Neuronal stem cell (in vitro differentiated cells): ENCODE measurements at places on chromosomes 1 and 21.

- DNase-seq = no peak
Measured at GRCh38 chr1:101030881-101031280, 5.3 kb upstream of the DPH5 start.

GRCh38 chr1:225454733-225455132, 26.9 kb upstream of the LBR start:
- no peak for DNase-seq

GRCh38 chr1:163213626-163214025, 10.9 kb upstream of the RGS5 start:
- DNase-seq = no peak

- DNase-seq = peak; percentile 29
Measured at GRCh38 chr1:201085902-201086735, 26.1 kb downstream of the CACNA1S start.

- no peak for DNase-seq
Measured at GRCh38 chr1:206037581-206037980, 13.9 kb upstream of the CTSE start.

DNA sequence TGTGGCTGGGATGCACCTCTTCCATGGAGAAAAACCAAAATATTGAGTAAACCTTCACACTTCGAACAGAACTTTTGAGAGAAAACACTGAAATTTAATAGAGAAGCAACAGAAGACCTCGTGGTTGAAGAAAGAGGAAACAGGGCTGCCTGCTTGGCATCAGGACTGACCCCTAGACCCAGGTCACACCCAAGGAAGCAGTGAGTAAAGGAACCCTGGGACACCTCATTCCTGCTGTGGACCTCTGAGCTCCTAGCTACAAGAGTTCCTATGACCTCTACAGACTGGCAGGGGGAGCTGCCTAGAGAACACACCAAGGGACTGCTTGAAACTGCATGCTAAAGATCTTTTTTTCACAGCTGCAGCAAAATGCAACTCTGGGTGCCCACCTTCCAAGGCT, 67.8 kb downstream of the FASLG start:
- DNase-seq = no peak

DNA sequence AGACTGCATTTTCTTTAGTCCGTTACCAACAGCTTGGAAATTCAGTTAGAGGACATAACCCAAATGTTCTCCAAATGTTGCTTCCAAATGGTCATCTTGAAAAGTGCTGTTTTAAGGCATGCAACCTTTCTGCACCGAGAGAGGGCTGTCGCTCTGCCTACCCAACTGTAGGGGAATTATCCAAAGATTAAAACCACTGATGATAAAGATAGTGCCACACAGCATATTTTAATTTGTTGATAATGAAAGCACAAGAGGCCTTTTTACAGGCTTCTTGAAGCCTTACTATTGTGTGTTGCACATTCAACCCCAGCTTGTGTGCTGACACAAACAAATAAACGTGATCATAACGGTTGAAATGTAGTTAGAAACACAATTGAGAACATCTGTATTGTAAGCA, 121.5 kb downstream of the LMO4 start:
- DNase-seq = no peak

GRCh38 chr1:1079408-1080121, 5.5 kb upstream of the RNF223 start:
- DNase-seq = peak; percentile 63

DNA sequence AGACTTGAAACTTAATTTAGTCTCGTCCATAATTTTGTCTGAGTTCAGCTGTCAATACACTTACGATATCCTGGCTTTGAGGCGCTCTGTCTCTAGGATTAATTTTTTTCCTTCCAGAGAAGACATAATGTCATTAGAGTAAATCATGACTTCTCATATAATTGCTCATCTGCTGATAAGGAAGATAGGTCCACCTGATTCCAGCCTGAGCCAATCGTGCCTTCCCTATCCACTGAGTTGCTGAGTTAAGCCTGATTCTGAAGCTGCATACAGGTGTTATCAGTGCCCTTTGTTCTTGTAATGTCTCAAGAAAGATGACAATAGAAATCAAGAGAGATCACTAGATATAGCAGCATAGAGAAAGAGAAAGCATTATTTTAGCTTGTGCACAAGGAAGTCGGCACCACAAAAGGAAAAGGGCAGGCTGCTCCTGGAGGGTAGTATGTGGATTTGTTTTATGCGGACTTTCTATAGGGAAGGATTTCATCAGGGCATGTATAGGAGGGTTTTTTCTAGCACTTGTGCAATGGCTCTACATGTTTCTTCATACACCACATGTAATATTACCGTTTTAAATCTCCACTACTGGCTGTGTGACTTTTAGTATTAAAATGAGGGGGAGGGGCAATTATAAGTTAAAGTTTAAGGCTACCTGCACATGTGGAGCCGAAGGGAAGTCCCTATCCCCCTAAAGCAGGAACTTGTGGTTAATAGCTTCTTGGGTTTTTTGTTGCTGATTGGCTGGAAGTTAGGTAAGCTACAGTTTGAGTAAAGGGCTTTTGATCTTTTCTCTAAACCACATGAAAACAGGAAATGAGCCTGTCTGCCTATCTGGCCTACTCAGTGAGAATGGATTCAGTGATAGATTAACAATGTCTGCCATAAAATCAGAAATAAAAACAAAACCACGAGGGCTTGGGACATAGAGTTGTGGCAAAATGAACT, 133.4 kb downstream of the PLPPR5 start:
- no peak for DNase-seq

DNA sequence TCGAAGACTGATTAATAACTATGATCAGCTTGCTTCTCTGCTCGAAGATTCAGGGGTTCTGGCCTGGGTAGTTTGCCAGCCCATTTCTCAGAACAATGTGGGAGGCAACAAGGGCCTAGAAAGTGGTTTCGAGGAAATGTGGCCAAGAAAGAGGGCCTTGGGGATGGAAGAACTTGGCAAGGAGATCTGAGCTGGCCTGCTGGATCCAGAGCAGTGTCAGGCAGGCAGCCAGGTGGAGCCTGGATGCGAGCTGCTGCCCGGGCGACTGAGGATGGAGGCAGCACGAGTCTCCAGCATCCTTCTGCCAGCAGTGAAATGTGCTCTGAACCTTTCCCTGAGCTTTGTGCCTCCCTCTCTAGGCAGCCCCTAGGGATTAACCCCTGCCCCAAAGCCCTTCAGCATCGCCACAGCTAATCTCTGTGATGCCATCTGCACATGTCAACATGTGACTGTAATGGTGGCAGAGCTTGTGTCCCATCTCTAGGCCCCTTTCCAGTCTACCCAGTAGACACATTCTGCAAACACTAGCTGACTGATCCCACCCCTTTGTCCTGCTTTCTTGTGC, 61.0 kb upstream of the NEK2 start:
- DNase-seq = no peak

DNA sequence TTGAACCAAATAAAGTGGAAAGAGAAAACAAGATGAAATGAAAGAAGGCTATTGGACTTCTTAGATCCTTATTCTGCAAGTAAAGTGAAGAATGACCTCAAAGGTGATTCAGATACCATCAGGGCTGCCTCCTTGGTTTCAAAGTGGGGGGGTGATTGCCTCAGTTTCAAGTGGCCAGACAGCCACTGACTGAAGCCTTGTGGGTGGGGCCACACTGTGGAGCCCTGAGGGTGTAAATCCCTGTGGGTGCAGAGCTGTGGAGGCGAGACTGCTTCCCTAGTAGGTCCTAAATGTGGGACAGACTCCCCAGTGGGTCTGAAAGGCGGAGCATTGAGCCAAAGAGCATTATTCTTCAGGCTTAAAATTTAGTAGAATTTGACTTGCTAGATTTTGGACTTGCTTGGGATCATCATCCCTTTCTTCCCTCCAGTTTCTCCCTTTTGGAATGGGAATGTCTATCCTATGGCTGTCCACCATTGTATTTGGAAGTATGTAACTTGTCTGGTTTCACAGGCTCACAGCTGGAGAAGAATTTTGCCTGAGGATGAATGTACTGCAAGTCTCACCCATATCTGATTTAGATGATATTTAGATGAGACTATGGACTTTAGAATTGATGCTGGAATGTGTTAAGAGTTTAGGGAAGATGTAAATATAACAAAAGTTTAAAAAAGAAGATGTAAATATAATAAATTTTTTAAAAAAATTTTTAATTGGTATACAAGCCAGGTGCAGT, 71.6 kb upstream of the SOX13 start:
- DNase-seq = no peak

DNA sequence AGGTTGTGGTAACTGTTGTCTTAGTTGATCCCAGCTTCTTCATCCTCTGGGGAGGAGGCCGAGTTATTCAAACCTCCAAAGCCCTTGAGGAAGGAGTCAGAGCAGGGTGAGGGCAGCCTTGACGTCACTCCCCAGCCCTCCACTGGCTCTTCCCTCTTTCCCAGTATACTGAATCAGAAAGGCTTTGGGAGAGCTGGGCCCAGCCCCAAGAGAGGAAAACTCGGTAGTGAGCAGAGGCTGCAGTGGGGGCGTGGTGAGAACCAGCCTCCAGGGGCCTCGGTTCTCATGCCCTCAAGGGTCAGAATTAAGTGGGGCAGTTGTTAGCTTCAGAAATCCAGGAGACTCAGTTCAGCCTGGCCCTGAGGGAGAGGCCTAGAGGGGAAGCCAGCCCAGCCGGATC, 1.8 kb upstream of the GJA4 start:
- DNase-seq = no peak

- DNase-seq = no peak
Measured at GRCh38 chr1:206575894-206576737, 36.1 kb downstream of the EIF2D start.
